ENCODE measurements at places on chromosomes 6 and 20.

- no peak for DNase-seq
These were observed 20.3 kb downstream of the SOX4 start for GRCh38 chr6:21613809-21614208.

DNA sequence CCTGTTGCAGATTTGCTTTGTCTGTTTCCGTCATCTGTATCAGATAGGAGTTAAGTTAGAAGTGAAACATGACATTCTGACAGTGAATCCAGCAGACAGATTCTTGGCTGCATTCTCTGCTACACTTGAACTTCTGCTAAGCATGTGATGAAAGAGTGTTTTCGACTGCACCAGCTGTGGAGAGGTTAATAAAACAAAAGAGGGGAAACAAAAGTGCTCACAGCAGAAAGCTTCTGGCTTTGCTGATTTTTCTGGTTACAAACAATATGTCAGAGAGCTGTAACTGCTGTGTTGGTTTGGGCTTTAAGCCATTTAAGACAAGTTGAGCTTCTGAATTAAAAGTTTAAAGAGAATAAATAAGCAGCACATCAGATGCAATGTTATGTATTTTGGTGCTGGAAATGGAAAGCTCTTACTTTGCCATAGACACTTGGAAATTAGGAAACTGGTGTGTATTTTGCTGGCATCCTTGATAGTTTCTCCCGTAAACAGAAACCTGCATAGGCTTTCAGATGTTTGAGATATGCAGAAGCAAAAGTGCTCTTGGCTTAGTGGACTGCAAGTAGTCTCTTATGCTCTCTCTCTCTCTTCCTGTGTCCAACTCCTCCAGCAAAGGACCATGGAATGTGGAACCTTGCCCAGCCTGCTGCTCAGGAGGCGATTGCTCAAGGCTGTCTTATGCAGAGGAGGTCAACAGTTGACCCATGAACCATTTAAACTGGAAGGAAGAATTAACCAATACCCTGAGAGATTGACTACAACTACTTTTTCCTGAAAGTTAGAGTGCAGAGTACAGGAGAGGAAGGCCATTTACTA, 104.9 kb downstream of the RPS12 start:
- DNase-seq, result no peak

- DNase-seq, result no peak
These were observed 17.1 kb downstream of the ISM1 start for GRCh38 chr20:13238001-13238653.

- DNase-seq, result no peak
These were observed 56.3 kb upstream of the CD93 start for GRCh38 chr20:23142162-23143050.

DNA sequence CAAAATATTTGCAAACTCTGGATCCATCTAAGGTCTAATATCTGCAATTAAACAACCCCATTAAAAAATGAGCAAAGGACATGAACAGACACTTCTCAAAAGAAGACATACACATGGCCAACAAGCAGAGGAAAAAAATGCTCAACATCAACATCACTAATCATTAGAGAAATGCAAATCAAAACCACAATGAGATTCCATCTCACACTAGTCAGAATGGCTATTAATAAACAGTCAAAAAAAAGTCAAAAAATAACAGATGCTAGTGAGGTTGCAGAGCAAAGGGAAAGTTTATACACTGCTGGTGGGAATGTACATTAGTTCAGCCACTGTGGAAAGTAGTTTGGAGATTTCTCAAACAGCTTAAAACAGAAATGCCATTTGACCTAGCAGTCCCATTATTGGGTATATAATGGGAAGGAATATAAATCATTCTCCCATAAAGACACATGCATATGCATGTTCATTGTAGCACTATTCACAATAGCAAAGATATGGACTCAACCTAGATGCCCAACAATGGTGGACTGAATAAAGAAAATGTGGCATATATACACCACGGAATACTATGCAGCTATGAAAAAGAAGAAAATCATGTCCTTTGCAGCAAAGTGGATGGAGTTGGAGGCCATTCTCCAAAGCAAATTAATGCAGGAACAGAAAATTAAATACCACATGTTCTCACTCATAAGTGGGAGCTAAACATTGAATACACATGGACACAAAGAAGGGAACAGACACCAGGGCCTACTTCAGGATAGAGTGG, 9.1 kb downstream of the ZNFX1 start:
- DNase-seq, result no peak

- no peak for DNase-seq
These were observed 2.0 kb upstream of the PNPLA1 start for GRCh38 chr6:36267731-36268477.

GRCh38 chr6:170179616-170180324, 111.1 kb downstream of the DLL1 start:
- DNase-seq, result no peak

GRCh38 chr6:127185437-127185995, 67.0 kb downstream of the RSPO3 start:
- no peak for DNase-seq

Measured in erythroblast (primary cell).